NCI-H187 (cell line): ENCODE measurements at places on chromosomes 11 and 22.
A peak's percentile ranks its signal among the peaks of the same experiment; 100 is the strongest.

DNA sequence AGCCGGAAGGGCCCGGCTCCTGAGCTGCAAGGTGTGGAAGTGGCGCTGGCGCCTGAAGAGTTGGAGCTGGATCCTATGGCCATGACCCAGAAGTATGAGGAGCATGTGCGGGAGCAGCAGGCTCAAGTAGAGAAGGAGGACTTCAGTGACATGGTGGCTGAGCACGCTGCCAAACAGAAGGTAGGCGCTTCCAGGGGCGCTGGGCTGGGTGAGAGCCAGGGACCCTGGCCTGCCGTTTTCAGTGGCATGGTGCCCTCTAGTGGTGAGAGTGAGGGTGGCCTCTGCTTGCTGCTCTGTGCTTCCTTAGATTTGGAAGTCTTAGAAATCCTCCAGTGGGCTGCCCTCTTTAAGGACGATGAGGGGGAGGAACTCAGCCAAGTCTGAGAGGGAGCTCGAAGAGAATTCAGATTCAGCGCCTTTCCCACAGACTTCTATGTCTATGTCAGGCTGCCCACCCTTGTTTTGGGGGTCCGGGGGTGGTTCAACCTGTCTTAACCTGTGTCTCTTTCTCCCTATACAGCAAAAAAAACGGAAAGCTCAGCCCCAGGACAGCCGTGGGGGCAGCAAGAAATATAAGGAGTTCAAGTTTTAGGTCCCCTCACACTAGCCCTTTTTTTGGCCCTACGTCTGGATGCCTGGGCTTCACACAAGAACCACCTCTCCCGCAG lies 1.8 kb upstream of the PACS1 start:
- peak; percentile 30 for DNase-seq

- DNase-seq = no peak
These were observed 40.6 kb downstream of the PARVA start for GRCh38 chr11:12417691-12418611.

DNA sequence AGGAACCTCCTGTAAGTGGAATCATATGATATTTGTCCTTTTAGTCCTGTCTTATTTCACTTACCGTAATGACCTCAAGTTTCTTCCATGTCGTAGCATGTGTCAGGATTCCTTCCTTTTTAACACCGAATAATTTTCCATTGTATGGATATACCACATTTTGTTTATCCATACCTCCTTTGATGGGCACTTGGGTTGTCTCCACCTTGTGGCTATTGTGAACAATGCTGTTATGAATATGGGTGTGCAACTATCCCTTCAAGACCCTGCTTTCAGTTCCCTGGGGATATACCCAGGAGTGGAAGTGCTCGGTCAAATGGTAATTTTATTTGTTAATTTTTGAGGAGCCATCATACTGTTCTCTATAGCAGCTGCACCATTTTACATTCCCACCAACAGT lies 244.9 kb upstream of the BLID start:
- no peak for DNase-seq

DNA sequence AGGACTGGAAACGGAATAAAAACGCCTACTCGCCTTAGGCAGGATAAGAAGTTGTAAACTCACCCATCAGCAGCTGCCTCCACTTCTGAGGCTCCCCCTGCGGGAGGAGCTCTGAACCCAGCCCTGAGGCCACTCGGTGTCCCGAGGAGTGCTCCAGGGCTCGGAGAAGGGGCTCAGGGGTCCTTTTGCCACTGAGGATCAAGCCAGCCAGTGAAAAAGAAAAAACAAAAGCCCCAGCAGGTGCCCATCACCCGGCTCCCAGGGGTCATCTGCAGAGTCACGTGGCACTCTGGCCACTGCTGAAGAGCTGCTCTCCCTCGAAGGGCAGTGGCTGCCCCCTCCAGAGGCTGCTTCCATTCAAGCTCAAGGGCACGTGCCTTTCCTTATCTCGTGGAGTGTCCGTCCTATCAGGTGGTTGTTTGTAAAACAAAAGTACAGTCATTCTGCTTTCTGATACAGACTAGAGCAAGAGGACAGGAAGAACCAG lies 29.0 kb downstream of the NUP50 start:
- DNase-seq = no peak

GRCh38 chr11:6200975-6201374 lies 2.0 kb downstream of the OR52W1 start:
- DNase-seq = no peak

DNA sequence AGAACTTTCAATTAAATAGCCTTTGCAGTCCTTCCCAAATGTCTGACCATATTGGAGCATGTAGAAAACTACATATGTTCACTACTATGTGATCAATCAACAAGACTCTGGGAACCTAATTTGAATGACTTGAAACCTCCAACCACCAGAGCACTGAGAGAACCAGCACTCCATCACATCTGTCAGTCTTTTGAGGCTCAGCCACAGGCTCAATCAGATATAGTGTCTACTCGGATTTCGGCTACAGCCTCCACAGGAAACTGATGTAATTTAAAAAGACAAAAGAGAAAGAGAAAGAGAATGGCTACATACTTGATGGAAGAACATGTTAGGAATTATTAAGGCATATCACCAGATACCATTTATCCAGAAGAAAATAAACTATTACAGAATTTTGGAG lies 859.0 kb downstream of the FAM181B start:
- no peak for DNase-seq

- no peak for DNase-seq
These were observed at the start of gene MRGPRX3 for GRCh38 chr11:18132341-18132740. Gene MRGPRX3, plus strand, starts transcription at chr11:18132571. Its CDS starts 4,632 bp downstream, at chr11:18137203.

- no peak for DNase-seq
These were observed 22.8 kb upstream of the PPFIA1 start for GRCh38 chr11:70247710-70248072.

DNA sequence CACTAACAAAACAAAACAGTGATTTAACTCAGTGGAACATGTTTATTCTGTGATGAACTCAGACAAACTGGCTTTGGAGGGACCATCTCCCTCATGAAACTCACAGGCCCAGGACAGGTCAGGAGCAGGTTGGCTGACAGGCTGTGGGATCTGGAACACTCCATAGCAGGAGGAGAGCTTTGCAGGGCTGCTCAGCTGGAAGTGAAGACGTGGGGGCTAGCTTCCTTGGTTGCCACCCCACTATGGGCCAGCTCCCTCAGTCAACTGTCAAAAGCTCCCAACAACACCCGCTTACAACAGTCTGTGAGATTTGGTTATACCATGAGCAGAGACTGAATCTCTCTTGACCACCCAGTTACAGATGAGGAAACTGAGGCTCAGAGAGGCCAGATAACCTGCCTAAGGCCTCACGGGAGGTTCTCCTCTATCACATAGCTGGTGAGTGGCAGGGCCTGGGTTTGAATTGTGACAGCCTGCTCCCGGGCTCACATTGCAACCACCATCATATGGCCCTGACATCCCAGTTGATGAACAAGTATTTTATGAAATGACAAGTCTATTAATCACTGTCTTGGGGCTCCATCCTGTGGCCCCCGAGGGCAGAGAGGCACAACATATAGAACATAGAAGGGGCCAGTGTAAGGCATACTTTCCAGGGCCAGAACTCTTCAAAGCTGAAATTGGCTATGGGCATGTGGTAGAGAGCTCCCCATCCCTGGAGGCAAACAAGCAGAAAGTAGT lies 473.4 kb downstream of the MN1 start:
- no peak for DNase-seq

DNA sequence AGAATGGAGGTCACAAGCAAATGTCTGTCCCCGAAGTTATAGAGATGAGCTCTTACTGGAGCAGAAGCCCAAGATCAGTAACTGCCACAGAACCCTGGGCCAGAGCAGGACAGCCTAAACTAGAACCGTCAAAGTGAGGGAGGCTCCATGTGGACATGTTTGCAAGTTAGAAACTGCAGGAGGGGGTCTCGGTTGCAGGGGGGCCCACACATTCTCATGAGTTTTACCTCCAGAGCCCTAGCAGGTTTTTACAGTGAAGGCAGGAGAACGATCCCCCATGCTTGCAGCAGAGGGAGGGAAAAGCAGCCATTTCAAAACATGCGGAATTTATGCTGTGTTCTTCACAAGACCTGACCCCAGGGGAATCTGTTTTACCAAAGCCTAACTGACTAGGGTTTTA lies 133.5 kb upstream of the B3GAT1 start:
- DNase-seq = no peak

- no peak for DNase-seq
These were observed 61.9 kb downstream of the P4HA3 start for GRCh38 chr11:74249496-74249895.

DNA sequence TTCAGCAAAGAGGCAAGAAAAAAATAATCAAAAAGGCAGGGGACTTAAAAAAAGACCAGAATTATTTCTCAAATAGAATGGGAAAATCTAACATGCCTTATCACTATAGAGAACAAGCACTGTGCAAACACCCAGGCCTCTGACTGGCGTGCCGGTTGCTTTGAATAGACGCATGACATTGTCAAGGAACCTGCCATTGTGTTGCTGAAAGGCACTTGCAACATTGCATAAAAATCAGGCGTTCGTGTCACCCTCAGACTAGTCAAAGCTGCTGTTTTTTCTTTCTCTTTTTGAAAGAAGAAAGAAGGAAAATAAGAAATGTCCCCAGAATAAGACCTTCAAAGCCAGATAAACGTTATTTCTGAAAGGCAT lies 549.3 kb upstream of the CADM1 start:
- no peak for DNase-seq

GRCh38 chr11:67285541-67286498 lies 3.3 kb upstream of the ANKRD13D start:
- no peak for DNase-seq

DNA sequence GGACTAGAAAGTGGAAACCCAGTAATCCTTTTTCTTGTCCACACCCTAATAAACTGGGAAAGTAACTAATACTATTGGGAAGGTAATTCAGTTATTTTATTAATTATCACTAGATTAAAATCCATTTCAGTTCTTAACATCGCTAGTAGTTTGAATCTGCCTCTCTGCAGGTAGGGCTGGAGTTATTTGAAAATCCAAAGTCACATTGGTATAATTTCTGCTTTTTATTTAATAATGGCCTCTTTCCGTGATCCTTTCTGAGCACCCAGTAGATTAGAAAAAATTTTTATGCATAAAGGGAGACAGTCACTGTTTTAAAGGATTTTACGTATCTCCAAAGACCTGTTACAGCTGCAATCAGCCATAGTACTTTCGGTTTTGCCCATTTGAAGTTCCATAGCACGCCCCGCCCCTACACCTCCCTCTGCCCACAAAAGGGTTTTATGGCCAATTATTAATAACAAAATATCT lies 605 bp upstream of the COPB1 start:
- peak; percentile 15 for DNase-seq

DNA sequence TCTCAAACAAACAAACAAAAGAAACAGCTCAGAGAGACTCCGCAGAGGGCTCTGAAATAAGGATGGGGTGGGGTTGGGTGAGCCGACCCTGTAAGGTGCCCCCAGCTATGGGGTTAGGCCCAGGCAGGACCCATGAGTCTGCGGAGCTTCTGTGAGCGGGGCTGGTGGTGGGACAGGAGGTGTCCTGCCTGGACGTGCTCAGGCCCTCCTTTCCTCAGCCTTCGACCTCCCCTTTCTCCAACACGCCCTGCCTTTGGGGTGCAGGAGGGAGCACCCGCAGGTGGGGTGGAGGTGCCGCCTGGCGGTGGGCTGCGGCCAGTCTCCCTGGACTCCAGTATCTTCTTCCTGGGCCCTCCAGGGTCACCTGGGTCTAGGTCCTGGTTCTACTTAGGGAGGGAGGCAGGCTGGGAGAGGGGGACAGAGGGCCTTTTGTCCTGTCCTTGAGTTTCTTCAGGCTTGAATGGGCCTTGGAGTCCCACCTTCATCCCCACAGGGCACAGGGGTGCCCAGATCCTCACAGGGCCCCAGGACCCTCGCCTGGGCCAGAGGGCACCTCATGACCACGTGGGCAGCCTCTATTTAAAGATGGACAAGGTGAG lies 12.3 kb downstream of the PRR33 start:
- DNase-seq = no peak

- no peak for DNase-seq
These were observed at the start of gene MIAT for GRCh38 chr22:26656891-26657851. Gene MIAT, plus strand, starts transcription at chr22:26657588.

GRCh38 chr22:31477329-31477728 lies 12.3 kb downstream of the EIF4ENIF1 start:
- DNase-seq = no peak

DNA sequence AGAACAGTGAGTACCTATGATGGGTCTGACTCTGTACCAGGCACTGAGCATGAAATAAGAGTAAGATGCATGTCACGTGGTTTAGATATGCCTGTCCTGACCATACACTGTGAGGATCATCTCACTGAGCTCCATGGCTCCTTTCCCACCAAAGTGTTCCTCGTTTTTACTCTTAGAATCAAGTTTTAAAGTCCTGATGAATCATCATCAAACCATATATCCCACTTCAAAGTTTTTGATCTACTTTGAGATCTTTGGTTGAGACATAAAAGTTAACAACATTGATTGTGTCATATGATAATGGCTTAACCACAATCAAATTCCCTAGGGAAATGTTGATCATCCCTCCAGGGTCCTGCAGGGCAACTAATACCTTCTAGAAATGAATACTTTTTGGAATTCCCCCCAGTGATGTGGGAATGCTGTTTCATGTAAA lies 12.8 kb downstream of the ETS1 start:
- DNase-seq = no peak

DNA sequence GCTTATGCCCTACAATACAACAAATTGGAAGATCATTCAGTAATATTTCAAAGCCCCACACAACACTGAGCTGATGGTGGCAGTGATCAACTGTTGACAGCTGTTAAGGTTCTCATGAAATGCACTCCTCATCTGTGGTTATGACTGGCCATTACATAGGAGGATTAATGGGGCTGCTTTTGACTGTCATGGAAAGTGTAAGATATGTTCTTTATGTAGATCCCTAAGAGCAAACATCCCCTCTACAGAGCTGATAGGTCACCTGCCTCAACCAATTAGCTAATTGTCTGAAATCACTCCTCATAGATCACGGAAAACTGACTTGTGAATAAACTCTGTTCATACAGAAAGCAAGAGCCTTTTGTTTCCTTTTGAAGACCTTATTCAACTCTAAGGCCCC lies 78.1 kb downstream of the GAB2 start:
- DNase-seq = peak; percentile 48

- no peak for DNase-seq
These were observed 14.0 kb upstream of the CTSD start for GRCh38 chr11:1777737-1778136.

GRCh38 chr11:47587039-47587716 lies 700 bp downstream of the FAM180B start:
- no peak for DNase-seq

GRCh38 chr11:82996966-82997606 lies 74.6 kb downstream of the RAB30 start:
- no peak for DNase-seq

DNA sequence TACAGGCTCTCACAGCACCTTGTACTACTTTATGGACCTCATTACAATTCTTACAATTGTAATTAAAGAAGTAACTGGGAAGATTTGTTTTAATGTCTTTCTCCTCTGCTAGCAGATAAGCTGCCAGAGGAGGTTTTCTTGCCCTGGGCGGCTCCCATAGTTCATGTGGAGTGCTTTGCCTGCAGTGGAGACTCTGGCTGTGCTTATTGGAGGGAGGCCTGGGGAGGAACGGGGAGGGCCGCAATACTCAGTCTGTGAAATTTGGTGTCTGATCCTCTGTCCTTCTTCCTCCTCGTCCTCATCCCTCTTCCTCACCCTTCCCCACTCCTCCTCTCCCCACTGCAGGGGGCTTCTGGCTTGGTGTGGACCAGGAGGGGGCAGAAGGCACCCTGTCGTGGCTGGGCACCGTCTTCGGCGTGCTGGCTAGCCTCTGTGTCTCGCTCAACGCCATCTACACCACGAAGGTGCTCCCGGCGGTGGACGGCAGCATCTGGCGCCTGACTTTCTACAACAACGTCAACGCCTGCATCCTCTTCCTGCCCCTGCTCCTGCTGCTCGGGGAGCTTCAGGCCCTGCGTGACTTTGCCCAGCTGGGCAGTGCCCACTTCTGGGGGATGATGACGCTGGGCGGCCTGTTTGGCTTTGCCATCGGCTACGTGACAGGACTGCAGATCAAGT lies 5.6 kb downstream of the SLC35C1 start:
- DNase-seq = no peak
